ENCODE measurements at places on chromosomes 3 and 15. TPM values are rescaled to one million over a fixed set of nuclear protein-coding genes. Genes with fewer than 3 reads are reported as not detected.

DNA sequence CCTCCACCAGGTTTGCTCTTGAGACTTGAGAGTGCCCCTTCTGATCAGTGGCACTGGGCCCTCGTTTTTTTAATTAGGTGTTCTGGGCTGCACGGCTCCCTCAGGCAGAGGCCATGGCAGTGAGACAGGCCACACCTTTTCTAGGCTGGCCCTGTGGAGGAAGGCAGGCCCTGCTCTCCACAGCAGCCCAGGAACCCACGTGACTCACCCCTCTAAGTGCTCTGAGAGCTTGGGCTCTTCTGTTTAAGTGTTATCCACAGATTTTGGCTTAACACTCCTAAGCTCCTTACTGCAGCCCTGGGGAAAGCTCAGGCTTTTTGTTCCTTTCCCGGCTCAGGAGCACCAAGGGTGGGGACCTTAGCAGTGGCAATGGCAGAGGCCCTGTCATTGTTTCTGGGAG is 463.2 kb upstream of the GBE1 start:
- DNase-seq = no peak

NMB gene
- 5.1 TPM for total RNA-seq

CDHR4 gene
- 0.44 TPM for total RNA-seq

LRRN1 gene
- total RNA-seq = 1.2 TPM

GRCh38 chr3:42730706-42731420 is 28.3 kb upstream of the HHATL start:
- no peak for DNase-seq
